ENCODE measurements at places on chromosomes 1 and 21. TPM values are rescaled to one million over a fixed set of nuclear protein-coding genes. Genes with fewer than 3 reads are reported as not detected.
A peak's percentile ranks its signal among the peaks of the same experiment; 100 is the strongest.

Gene OR2G6
- not detected for total RNA-seq

- DNase-seq = no peak
These were observed 19.8 kb upstream of the BOLA1 start for GRCh38 chr1:149879556-149879955.

Gene AADACL3
- not detected for total RNA-seq

- no peak for DNase-seq
These were observed 15.6 kb upstream of the ACADM start for GRCh38 chr1:75708910-75709309.

- no peak for DNase-seq
These were observed 7.2 kb downstream of the THEMIS2 start for GRCh38 chr1:27879374-27880082.

DNA sequence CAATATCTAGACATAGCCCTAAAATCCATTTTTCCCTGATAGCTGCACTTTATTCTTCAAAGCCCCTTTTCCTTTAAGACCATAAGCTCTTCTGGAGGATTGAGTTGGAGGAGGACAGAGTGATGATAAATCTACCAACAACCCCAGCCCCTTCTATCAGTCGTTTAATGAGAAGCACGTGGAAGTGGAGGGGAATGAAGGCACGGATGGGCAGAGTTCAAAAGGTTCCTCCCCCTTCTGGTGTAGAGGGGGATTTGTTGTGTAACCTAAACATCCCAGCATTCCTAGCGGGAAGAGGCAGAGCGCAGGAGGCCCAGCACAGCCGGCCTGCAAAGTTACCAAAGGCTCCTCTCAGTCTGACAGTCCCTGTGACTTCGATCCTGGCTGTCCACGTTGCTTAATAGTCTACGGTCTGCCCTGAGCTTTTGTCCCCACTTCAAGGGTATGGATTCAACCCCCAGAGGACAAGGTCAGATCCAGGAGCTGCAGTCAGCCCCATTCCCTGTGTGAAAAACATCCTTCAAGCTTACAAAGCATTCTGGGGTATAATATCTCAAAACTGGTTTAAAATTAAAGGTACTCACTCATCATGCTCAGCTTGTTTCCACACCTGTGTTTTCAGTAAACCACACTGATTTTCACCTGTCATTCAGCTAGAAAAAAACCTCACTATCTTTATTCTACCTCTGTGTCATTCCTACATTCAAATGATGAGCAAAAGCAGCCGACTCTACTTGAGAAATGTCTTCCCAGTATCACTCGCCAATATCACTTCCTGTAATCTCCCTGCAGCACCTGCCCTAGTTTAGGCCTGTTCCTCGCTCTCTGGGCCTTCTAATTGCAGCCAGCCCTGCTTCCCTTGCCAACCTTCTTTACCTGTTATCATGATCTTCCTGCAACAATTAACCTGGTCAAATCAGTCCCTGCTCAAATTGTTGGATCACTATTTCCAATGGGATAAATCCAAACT lies 117.9 kb downstream of the PLPP3 start:
- no peak for DNase-seq

DNA sequence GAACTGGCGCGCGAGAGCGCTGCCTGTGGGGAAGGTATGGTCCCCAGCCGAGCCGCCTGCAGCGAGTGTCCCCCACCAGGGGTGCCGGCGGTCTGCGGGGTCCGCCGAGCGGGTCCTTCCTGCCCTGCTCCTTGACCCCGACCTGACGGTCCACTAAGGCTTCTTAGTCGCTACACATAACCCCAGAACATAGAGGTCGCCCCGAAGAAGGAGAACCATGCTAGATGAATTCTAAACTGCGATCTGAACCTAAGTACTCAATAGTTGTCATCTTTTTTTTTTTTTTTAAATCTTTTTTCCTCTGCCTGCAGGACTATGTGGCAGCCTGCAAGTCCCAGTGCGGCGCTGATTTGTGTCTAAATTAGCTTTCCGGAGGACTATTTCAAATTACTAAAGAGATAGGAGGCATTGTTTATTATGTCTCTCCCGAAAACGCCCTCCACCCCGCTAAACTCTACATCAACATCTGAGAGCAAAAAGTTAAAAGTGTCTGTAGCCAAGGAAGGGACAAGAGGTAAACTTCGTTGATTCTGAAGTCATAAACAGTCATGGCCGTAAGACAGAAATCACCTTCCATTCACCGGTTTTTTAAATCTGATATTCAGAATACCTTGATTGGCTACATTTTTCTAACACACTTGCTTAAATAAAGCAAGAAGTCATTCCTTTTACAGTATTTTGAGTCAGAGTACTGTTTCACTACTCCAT lies 476 bp downstream of the AXDND1 start:
- no peak for DNase-seq

- no peak for DNase-seq
These were observed 35.8 kb upstream of the ETV3 start for GRCh38 chr1:157173900-157174410.

GRCh38 chr1:165153182-165153581 lies 203.3 kb downstream of the LMX1A start:
- DNase-seq = no peak

Gene CLCC1
- total RNA-seq = 74.1 TPM

GRCh38 chr21:29465546-29465945 lies 166.8 kb downstream of the BACH1 start:
- DNase-seq = no peak

- DNase-seq = peak; percentile 45
These were observed 37.4 kb downstream of the RASSF5 start for GRCh38 chr1:206544562-206545257.

DNA sequence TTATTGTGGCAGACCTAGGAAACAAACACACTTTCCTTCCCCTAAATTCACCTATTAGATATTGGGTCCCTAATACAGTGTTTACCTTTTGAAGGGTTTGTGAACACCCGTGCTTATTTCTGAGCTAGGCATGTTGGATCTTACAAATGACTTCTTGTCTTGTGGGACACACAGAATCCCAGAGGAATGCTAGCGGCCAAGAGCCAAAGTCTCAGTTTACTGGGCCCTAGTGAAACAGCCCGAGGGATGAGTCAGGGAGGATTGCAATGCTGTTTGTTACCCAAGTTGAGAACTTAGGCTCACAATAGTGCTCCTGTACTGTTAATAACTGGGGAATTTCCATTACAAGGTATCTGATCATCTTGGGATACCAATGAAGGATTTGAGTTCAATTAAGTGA lies 100.1 kb upstream of the AKT3 start:
- peak; percentile 32 for DNase-seq

Gene LCE1E
- not detected for total RNA-seq

Gene ZNF697
- total RNA-seq = 4.4 TPM

DNA sequence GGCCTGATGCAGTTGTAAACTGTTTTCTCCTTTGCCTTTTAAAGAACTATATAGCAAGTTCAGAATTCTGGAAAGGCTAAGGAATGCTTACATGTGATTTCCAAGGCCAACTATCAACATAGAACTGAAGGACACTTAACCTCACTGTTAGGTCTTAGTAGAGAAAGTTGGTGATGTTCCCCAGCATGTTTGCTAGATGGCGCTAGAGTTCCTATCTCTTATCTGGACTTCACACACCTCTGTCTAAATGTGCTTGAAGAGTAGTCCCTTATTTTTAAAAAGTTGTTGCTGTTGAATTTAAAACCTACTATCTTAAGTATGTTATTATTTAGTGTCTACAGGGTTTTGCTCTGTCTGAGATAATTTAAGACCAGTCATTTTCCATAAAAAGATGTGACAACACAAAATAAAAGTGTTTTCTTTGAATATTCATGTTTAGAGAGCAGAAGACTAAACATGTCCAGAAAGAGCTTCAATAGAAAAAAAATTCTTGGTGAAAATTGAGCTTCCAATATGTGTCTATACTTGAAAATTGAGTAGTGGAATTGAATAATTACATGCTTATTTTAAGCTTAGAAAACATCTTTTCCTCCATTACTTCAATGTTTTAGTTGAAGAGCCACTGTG lies 237.3 kb downstream of the S1PR1 start:
- no peak for DNase-seq

Gene ATP1A4
- total RNA-seq = not detected

- peak; percentile 97 for DNase-seq
These were observed 15.1 kb downstream of the SH2D2A start for GRCh38 chr1:156801409-156802121.

Gene CDKN2C
- 15.3 TPM for total RNA-seq

DNA sequence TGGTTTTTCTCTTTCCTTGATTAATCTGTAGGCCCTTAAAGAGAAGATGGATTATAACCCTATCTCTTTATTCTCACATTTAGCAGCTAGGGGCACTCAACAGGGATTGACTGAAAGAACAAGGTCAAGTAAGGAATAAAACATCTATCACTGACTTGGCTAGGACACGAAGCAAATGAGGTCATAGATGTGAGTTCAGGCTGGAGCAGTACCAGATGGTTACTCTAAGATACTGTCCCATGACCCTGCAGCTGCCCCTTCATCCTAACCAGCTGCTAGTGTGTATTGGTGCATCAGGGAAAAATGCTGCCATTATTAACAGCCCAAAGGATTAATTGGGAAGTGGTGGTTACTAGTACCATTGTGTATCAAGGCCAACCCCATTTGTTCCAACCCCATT lies 221.9 kb downstream of the CTH start:
- DNase-seq = no peak

GRCh38 chr21:36784947-36785346 lies 86.0 kb downstream of the SIM2 start:
- no peak for DNase-seq

DNA sequence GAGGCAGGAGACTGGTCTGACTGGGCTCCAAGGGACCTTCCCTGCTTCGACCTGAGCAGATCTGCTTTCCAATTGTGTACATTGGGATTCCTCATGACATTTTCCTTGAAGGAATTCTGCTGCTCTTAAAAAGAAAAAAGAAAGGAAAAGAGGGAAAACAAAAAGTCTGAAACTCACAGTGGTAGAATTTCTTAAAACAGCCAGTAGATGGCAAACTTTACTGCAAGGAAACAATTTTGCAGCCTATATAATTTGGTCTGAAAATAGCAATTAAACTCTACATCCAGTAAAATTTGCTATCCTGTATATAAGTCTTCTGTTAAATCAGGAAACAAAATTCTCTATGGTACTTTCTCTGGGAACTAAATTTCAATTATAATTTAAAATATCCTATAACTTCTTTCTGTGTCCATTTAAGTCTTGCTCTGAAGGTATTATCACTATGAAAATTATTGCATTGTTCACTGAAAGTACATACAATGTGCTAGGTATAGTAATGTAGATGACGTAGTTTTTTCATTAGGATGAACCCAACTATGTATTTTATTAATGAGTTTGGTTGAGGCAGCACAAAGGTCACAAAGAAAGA lies 59.8 kb downstream of the CRB1 start:
- DNase-seq = peak; percentile 44

GRCh38 chr1:226737819-226738420 lies 1.2 kb downstream of the ITPKB start:
- DNase-seq = peak; percentile 42

Gene PLA2G2D
- total RNA-seq = not detected

Gene PADI3
- total RNA-seq = not detected

Gene HHAT
- 8.5 TPM for total RNA-seq

Gene MROH9
- total RNA-seq = 0.27 TPM

GRCh38 chr1:26951821-26952497 lies 8.3 kb downstream of the KDF1 start:
- DNase-seq = no peak

Gene SLC44A3
- 1.6 TPM for total RNA-seq

DNA sequence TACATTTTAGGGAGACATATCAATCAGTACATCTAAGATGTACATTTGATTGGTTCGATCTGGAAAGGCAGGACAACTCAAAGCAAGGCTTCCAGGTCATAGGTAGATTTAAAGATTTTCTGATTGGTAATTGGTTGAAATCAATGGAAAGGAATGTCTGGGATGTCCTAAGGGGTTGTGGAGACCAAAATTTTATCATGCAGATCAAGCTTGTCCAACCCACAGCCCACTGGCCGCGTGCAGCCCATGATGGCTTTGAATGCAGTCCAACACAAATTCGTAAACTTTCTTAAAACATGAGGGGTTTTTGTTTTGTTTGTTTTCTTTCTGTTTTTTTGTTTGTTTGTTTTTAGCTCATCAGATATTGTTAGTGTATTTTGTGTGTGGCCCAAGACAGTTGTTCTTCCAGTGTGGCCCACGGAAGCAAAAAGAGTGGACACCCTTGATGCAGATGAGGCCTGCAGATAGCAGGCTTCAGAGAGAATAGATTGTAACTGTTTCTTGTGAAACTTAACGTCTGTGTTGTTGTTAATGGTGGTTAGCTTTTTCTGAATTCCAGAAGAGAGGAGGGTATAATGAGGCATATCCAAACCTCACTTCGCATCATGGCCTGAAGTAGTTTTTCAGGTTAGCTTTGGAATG lies 3.1 kb downstream of the IFNAR1 start:
- no peak for DNase-seq

DNA sequence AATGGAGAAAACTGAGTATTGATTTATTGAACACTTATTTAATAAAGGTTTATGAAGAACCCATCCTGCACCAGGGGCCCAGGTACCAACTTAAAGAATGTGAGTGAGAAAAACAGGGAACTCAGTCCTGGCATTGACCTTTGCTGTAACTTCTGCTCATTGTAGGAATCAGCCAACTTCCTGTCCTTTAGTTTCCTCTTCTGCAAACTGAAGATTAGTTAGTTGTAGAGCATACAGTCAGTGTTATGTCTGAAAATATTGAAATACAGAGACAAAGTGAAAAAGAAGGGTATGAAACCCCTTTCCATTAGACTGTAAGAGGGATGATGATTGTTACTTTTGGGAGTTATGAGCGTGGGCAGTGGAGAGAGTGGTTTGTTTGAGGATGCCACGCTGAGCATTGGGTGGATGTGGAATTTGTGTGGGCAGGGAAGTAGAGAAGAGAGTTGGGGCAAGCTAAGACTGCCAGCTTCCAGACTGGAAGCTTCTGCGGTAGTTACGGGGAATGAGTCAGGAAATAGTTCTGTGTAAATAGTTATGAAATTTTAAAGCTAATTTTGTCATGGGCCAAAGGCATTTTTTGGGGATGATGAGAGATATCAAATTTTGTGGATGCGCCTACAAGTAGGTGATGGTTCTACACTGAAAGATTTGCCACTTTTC lies 89.2 kb downstream of the GPR88 start:
- DNase-seq = peak; percentile 56

DNA sequence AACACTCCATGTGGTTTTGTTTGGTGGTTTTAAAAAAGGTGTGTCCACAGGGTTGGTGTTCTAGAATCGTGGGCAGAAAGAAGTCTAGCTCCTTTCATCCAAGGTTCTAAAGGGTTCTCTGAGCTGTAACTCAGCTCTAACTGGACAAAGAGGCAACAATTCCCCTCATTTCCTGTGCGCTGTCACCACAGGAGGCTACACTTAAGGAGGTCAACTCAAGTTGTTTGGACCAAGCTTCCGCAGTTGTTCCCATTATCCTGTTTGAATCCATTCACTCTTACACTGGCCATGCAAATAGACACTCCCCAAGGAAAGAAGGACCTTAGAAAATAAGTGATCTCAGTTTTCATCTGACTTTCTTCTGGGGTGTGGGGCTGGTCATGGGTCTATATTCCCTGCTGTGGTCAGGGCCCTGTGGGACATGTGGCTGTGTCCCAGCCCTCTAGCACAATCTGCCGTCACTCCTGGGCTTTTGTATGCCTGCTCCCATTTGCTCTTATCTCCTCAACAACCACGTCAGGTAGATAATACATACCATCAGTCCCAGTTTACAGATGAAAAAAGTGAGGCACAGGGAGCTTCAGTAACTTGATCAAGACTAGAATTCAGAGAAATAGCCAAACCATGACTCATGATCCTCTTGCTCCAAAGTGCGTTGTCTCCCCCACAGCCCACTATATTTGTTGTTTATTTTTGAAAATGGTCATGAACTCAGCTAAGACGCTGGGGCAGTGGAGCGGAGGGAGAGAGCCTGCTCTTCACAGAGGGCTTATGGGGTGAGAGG lies 103.6 kb downstream of the RHOU start:
- no peak for DNase-seq

Measured in fibroblast of the aortic adventitia (primary cell).